ENCODE measurements at places on chromosomes 5 and 9. TPM values are rescaled to one million over a fixed set of nuclear protein-coding genes. Genes with fewer than 3 reads are reported as not detected.

Gene LHX6
- 4.1 TPM for total RNA-seq

Gene CTNND2
- not detected for total RNA-seq

Gene MCTP1
- 0.44 TPM for total RNA-seq

Gene FOXD4L4
- 0.52 TPM for total RNA-seq

Gene ZNG1C
- 28.4 TPM for total RNA-seq

DNA sequence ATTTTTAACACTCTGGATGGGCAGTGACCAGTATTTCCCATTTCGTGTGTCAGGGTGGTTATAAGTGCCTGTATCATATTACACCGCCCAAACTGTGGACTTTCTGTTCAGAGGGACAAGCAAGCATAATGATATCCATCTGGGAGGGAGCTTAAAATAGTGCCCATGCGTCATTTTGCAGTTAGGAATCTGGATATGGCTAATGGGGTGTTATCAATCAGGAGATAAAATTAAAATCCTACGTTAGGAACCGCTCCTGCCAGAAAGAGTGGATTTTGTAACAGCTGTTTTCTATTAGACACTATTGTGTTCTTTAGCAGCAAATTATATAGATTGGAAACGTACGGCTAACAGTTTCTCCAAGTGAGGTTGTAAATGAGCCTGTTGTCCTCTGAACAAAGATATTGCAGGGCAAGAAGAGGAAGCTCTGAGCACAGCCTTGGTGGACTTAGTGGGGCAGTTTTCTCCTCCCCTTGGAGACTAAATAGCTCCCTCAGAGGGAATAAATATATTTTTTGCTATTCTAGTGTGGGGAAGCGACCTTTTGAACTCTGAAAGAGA lies 160.4 kb downstream of the SPATA31D1 start:
- DNase-seq = no peak

Gene KIF4B
- total RNA-seq = 0.12 TPM

Gene NUTM2G
- not detected for total RNA-seq

Gene BTNL8
- not detected for total RNA-seq

Gene FABP6
- total RNA-seq = 8.5 TPM

GRCh38 chr9:101366038-101366756 lies 18.6 kb downstream of the BAAT start:
- DNase-seq = no peak

Gene CD180
- not detected for total RNA-seq

Gene SHB
- total RNA-seq = 28.7 TPM

GRCh38 chr5:77300451-77300850 lies 90.0 kb downstream of the PDE8B start:
- no peak for DNase-seq

DNA sequence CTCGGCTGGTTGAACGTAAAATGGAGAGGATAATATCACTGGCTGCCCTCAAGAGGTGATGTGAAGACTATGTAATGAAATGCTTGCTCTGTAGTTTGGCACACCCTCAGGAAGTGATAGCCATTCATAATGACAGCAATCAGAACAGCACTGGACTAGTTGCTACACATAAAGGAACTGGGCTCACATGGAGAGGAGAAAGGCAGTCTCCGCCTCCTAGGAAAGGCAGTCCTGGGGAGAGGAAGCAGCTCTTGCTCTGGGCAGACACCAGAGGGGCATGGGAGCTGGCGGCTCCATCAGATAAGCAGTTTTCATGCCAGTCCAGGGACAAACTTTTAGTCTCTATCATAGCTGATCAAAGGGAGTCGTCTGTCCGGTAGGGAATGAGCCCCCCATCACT lies 46.9 kb downstream of the ARHGEF37 start:
- DNase-seq = no peak

GRCh38 chr5:109959652-109960051 lies 269.9 kb downstream of the MAN2A1 start:
- no peak for DNase-seq

GRCh38 chr5:142343531-142343930 lies 18.7 kb upstream of the SPRY4 start:
- DNase-seq = no peak

DNA sequence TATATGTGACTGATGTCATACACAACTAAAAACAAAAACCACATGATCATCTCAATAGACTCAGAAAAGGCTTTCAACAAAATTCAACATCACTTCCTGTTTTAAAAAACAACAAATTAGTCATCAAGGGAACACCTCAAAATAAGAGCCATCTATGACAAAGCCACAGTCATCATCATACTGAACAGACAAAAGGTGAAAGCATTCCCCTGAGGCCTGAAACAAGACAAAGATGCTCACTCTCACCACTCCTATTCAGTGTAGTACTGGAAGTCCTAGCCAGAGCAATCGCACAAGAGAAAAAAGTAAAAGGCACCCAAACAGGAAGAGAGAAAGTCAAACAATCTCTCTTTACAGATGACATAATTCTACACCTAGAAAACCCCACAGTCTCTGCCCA lies 893.5 kb upstream of the EDIL3 start:
- no peak for DNase-seq

Gene C7
- 0.74 TPM for total RNA-seq

- DNase-seq = no peak
Observed at GRCh38 chr9:126495411-126496180, 118.1 kb upstream of the LMX1B start.

GRCh38 chr9:114532561-114533237 lies 27.4 kb upstream of the WHRN start:
- DNase-seq = no peak

GRCh38 chr5:68066277-68066955 lies 149.1 kb upstream of the PIK3R1 start:
- DNase-seq = no peak

DNA sequence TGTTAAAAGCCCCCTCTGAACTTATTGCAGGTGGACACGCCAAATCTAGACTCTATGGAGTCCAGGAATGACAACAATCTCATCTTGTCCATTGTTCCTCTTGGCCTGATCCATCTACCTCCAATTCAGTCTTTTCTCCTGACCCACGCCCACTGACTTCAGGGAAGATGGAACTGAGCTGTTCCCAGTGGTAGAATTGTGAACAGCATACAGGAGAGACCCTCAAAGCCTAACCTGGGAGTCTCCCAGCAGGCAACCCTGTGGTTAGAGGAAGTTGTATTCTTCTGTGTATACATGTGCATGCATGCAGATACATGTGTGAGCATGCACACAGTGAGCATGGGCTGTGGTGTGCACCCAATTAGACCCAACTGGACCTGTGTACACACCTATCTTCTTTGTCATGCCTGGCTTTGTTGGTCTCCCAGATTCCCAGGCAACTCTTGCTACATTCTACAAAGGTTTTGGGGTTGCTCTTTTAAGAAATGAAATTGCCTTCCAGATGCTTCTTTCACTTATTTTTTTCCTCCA lies 286.0 kb downstream of the ZSWIM6 start:
- DNase-seq = no peak

DNA sequence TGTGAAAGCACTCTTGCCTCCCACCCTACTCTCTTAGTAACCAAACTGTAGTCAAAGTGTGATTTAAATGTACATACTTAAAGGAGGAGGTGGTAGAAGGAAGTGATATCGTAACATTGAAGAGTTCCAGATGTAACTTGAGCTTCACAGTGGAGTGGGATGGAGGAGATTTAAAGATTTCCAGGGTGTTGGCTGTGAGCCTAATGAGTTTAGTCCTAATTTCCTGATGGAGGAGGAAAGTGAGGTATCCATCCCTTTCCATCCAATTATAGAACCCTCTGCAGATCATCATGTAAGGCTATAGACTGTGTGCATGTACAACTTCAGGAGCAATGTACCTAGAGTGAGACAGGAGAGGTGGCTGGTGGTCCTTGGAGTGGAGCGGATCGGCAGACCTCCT lies 1163.9 kb upstream of the SEMA6A start:
- no peak for DNase-seq

DNA sequence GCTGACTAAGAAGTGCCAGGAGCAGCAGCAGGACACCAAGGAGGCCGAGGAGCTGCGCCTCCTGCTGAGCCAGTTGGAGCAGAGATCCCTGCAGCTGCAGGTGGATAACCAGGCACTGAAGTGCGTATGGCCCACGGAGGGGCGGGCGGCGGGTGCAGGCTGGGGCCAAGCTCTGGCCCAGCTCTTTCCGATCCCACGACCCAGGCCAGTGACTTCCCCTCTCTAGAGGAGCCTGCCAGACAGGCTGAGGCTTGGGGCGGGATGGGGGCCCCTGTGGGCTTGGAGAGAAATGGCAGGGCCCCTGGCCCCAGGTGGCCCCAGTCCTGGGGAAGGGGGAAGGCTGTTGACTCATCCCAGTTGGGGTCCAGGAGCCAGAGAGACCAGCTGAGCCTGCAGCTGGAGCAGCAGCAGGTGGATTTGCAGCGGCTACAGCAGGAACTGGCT lies 3.6 kb downstream of the PTRH1 start:
- DNase-seq = no peak

DNA sequence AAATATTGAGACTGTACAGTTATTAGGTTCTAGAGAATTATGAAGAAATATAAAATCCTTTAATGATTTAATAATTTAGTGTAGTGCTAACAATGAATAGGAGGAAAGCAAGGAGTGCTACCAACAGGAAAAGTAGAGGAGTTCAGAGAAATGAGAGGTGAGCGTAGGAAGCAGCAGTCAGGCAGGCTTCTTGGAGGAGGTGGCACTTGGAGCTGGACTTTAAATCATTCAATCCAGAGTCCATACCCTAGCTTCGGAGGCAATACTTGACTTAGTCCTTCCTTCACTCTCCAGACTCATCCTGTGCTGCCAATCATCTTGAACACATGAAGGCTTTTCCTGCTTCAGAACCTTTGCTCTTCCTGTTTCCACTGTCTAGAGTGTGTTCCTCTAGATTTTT lies 254.3 kb downstream of the GRIA1 start:
- no peak for DNase-seq

DNA sequence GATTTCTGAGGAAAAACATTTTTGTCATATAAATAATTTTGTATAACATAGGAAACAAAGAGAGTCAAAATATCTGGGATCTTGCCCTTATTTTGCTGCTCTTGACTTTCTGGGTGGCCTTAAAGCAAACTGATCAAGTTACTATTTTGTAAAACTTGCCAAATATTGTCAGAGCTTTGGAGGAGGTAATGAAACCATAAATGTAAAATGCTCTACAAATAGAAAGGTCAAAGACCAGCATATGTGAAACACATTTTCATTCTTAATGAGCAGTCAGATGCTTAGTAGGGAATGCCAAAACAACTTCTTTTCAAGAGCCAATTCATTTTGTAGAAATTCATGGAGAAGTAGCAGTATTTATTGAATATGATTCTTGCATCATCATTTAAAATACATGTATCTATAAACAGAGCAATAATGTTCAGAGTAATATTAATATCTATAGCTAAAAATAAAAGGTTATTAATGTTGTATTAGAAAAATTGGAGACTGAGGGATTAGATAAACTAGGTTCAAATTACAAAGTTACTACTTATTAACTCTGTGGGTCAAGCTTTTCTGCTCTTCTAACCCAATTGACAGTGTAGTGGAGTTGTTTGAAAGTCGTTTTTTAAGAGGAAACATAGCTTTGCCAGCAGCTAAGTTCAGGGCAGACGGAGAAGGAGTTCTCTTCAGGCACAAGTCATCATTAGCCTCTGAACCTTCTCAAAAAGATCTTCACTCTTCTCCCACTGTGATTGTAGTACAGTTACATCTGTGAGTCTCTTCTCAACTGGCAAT lies 2053.1 kb downstream of the EFNA5 start:
- no peak for DNase-seq

- no peak for DNase-seq
Observed at GRCh38 chr5:76299592-76299991, 103.5 kb upstream of the IQGAP2 start.

Gene LOX
- 0.12 TPM for total RNA-seq

Gene ERBIN
- 57.4 TPM for total RNA-seq

Gene PCDHA6
- total RNA-seq = not detected
